ENCODE measurements at places on chromosomes 1 and 21.
A peak's percentile ranks its signal among the peaks of the same experiment; 100 is the strongest.

DNA sequence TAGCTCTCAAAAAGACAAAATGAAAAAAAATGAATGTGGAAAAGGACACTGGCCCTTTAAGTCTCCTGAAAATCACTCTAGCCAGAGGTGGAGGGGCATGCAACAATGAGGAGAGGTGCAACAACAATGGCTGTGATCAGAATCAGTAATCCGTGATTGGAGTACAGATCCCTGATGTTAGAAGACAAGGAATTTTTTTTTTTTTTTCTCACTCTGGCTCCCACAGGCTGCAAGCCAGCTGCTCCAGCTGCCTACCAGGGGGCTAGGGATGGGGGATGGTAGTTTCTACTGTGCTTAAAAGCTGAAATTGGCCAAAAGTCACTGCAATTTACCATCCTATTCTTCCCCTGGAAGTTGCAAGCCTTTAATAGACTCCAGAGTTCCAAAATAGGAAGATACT is 54.5 kb downstream of the STYXL2 start:
- DNase-seq, result no peak

DNA sequence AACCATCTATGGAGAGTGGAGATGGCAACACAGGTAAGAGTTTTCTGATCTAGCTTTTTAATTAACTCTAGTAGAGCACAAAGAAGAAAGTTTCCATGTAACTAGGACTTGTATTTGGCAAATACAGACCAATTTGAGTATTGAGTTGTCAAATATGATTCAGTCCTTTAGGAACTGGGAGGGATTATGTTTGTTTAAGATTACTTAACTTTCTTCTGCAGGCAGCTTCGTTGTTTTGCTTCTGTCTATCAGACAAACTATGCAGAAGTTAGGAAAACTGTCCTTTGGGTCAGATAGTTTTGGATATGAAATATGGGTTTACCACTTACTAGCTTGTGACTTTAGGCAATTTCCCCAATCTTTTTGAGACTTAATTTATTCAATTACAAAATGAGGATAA is 111.8 kb downstream of the POU2F1 start:
- DNase-seq, result peak; percentile 50

GRCh38 chr1:7257225-7257624 is 472.0 kb downstream of the CAMTA1 start:
- no peak for DNase-seq

DNA sequence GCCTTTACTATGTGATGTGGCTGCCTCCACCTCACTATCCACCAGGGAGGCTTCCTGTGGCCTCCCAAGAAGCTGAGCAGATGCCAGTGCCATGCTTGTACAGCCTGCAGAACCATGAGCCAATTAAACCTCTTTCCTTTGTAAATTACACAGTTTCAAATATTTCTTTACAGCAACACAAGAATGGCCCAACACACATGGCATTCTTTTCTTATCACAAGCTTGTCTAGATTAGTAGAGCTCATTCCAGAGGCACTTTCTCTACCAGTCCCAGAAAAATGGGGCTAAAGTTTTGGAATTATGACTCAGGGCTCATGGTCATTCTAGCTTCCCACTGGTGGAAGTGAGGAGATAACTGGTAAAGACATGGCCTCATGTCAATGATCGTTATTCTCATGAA is 655.2 kb downstream of the LMO4 start:
- DNase-seq, result no peak

DNA sequence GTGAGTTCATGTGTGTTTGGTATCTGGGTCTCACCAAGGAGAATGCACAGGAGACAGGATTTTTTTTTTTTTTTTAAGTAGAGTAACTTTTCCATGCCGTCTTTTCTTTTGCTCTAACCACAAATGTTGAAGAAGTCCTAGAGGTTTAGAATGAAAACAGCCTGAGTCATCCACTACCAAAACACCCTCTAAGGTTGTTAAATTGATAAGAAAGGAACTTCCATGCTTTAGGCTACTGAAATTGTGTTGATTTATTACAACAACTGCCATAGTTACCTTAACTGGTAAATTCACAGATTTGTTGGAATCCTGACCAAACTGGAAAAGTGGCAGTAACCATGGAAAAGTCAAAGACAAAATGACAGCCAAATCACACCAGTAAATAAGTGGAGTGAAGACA is 375.6 kb downstream of the AMY1C start:
- DNase-seq, result no peak

DNA sequence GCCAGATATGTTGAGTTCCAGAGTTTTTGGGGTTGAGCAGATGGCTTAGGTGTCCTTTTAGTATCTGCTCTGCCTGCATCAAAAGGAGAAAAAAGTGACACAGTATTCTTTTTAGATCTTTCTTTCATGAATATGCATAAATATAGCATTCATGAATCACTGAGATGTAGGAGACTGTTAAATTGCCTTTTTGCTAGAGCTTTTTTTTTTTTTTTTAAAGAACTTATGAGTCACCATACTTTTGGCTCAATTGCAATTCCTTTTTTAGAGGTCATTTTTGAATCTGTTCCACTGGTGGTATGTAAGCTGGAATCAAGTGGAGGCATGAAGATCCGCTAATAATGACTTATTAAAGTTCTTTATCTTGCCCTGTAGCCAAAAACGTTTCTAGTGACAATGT is 480.9 kb upstream of the ZRANB2 start:
- DNase-seq, result peak; percentile 47

GRCh38 chr1:30132602-30133286 is 590.6 kb downstream of the MATN1 start:
- no peak for DNase-seq

DNA sequence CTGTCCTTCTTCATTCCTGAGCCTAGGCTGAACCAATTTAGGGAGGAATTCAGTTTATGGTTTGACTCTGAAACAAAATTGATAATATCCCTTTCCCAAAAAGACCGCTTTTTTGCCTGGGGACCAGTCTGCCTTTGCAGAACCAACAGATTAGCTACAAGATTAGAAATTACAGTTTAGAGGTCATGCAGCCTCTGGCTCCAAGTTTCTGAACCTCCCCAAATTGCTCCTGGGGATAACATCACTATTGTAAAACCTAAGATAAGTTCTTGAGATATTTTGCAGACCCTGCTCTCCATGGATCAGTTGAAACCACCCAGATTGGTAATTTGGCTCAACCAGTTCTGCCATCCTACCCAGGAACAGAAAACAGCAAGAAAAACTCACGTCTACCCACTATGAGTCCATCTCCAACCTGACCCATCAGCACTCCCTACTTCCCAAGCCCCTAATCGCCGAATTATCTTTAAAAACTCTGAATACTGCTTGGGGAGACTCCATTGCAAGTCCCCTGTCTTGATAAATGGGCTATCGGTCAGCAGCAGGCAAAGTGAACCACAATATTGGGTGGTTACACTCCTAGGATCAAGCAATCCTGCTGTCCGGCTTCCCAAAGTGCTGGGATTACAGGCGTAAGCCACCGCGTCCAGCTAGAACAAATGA is 605 bp upstream of the RABGGTB start:
- no peak for DNase-seq

DNA sequence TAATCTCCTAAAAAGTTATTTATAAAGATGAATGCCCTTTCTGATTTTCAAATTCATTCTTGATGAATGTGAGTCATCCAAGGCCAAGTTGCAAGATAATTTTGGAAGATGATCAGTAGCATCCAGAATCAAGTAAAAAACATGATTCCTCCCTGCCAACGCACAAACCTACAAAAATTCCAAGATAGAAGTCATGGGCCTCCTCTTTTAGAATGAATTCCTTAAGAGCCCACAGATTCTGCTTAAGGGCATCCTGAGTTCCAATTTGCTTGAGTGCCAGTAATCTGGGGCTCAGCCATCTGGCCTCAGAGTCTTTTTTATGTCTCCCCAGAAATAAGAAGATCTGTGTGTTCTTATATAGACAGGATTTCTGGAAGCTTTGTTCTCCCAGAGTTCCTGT is 23.2 kb upstream of the SPATA6 start:
- DNase-seq, result no peak

DNA sequence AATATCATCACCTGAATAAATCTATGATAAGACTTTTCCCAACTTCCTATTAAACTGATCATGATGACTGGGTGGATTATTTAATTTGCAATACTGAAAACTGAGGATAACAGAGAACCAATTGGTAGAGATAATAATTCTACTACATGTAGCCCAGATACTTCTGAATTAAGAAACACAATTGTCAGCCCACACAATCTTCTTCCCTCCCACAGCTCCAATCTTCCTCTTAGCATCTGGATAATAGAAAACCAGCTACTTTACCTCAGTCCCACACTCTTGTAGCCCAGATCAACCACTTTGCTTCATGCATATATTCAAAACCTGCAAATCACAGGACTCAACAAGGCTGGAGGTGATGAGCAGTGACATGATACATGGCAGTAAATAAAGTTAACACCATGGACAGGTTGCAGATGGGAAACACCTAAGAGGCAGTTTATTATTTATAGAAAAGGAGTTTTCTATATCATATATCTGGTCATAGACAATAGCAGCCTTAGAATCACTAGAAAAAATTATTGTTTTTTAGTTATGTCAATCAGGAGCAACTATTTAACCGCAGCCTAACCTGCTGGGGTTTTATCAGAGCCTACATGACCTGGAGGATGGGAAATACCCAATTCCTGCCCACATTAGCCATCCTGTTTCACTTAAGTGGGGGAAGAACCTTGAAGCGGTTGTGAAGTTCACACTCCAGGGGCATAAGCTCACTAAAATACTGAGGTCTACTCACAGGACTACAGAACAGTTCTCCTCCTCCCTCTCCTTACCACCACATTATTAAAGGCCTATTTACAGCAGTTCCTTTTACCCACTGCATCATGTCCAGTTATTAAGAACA is 16.7 kb downstream of the FRRS1 start:
- no peak for DNase-seq

DNA sequence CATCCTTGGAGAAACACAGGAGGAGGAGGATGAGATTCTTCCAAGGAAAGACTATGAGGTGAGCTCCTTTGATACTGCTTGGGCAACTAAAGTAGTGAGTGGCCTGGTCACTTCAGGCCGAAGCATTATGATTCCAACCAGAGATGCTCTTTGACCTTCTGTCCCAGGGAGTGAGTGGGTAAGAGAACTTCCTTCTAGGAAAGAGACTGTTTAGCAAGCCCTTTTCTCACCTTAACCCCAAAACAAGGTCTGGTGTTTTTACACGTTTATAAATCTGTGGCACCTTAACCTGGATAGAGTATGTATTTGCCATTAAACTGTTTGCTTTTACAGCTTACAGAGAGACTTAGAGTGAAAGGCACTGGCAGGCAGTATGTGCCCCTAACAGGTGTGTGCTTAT is 1.1 kb downstream of the CLCN6 start:
- DNase-seq, result no peak

Measured in epithelial cell of esophagus (primary cell).